ENCODE measurements at places on chromosomes 4 and X.
A peak's percentile ranks its signal among the peaks of the same experiment; 100 is the strongest.

DNA sequence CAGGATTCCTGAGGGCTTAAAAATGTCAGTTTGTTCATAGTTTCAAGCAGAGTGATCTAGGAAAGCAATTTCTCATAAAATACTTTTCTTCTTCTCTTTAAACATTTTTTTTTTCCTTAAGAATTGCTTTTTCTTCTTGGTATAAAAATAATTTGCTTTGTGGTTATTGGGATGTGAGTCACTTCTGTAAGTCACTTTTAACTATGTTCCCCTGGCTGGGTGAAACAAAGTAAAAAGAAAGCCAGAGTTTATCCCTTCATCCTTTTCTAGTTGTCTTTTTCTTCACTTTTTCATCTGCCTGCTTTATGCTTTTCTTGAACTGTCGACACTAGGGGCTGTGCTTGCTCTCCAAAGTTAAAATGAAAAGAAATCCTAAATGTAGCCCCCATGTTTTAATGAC lies 33.5 kb downstream of the ARSJ start:
- DNase-seq: no peak

GRCh38 chr4:122836941-122837340 lies 10.3 kb downstream of the FGF2 start:
- DNase-seq: no peak

- no peak for DNase-seq
Observed at GRCh38 chr4:10781805-10782204, 97.2 kb upstream of the CLNK start.

- no peak for DNase-seq
Observed at GRCh38 chr4:82594456-82594855, 32.7 kb upstream of the TMEM150C start.

DNA sequence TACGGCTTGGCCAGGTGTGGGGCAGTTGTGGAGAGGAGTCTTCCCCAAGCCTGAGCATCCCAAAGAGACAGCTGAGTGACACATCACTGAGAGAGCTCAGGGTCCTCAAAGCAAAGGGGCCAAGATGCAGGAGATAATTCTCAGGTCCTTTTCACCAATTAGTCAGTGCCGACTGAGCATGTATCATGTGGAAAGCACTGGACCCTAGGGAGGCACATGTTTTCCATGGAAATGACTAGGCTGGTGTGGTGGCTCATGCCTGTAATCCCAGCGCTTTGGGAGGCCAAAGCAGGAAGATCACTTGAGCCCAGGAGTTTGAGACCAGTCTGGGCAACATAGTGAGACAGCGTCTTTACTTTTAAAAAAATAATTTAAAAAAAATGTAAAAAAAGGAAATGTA lies 67.3 kb upstream of the PRPS1 start:
- no peak for DNase-seq

DNA sequence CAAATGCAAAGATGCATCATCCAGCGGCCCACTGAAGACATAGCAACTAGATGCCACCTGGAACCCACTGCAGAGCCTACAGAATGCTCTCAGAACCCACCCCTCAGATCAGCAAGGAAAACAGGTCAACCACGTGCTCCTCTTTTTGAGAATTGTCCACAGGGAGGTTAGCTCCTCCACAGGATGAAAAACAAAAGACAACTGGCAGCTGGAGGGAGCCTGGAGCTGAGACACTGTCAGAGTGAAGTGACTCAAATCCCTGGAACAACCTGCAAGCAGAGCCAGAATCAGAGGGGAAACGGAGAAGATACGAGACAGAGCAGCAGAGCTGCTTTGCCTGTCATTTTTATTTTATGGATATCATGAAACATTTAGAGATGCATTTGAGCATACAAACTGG lies 277.6 kb downstream of the GASK1B start:
- peak; percentile 41 for DNase-seq

DNA sequence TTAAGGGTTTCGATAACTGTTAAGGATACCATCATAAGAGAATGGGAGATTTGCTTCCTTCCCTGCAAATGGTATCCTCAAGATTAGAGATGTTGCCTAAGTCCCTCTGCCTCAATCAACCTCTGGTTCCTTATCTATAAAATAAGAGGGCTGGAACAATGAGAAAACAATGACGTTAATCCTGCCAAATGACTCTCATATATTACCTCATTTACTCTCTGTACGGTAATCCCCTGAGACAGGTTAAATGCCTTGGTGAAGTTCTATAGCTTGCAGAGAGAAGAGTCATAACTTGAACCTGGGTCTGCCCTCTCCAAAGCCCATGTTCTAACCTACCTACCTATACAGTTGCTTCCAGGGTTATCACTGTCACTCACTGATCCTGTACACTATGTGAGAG lies 100.2 kb upstream of the OTUD4 start:
- no peak for DNase-seq

DNA sequence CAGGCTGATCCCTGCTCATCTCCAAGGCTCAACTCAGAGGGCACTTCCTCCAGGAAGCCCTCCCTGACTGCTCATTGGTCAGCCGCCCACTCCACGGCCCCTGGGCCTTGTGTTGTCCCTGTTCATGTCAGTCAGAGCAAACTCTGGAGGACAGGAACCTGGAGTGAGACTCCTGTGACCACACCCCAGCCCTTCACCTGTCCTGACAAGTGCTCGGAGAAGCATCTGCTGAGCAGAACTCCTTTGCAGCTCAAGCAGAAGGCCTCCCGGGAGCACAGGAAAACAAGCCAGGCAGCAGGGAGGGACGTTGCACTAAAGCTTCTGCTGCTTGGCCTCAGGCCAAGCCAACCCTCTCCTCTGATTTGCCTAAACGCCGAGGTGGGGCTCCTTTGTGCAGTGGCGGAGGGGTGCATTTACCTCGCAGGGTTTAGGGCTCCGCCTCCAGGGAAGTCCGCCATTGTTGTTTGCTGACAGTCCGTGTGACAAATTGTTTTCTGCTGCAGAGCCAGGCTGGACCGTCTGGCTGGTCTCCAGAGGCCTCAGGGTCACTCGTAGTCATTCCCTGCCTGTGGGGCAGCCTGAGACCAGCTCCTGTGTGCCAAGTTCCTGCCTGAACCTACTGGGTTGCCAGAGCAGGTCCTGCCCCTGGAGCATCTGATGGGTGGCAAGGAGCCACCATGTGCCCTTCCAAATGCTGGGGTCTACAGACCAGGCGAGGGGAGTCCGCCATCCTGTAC lies 61.8 kb downstream of the C4orf50 start:
- DNase-seq: peak; percentile 66

DNA sequence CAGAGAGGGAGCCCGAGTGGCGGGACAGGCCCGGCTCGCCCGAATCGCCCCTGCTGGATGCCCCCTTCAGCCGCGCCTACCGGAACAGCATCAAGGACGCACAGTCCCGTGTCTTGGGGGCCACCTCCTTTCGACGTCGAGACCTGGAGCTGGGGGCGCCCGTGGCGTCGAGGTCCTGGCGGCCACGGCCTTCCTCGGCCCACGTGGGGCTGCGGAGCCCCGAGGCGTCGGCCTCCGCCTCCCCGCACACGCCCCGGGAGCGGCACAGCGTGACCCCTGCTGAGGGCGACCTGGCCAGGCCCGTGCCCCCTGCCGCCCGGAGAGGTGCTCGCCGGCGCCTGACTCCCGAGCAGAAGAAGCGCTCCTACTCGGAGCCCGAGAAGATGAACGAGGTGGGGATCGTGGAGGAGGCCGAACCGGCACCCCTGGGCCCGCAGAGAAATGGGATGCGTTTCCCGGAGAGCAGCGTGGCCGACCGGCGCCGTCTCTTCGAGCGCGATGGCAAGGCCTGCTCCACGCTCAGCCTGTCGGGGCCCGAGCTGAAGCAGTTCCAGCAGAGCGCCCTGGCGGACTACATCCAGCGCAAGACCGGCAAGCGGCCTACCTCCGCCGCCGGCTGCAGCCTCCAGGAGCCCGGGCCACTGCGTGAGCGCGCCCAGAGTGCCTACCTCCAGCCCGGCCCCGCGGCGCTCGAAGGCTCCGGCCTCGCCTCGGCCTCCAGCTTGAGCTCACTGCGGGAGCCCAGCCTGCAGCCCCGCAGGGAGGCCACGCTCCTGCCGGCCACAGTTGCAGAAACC lies 156.9 kb downstream of the SOWAHB start:
- DNase-seq: no peak
